ENCODE measurements at places on chromosomes 5 and 9.

- DNase-seq: peak; percentile 79
Measured at GRCh38 chr9:2053883-2054845, 39.0 kb downstream of the SMARCA2 start.

DNA sequence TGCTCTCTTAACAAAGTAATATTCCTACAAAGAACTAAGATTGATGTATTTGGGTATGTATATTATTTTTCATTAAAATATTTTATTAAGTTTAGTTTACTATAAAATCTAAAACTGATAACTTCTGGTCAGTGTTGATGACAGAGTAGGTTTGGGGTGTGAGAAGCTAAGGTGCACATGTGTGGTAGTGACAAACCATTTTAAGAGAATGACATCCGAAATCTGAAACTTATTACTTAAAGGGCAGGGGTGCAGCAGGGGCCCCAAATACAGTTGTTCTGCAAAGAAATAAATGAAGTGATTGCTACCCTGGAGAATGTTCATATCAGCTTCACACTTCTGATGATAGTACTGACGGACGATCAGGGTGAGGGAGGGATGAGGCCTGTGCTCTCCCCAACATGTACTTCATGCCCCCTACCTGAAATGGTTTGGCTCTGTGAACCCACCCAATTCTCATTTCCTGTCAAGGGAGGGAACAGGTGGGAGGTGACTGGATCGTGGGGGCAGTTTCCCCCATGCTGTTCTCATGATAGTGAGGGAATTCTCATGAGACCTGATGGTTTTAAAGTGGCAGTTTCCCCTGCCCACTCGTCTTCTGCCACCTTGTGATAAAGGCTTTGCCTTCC is 125.3 kb upstream of the RFX3 start:
- DNase-seq: no peak

GRCh38 chr5:175748650-175749049 is 90.8 kb downstream of the HRH2 start:
- no peak for DNase-seq

DNA sequence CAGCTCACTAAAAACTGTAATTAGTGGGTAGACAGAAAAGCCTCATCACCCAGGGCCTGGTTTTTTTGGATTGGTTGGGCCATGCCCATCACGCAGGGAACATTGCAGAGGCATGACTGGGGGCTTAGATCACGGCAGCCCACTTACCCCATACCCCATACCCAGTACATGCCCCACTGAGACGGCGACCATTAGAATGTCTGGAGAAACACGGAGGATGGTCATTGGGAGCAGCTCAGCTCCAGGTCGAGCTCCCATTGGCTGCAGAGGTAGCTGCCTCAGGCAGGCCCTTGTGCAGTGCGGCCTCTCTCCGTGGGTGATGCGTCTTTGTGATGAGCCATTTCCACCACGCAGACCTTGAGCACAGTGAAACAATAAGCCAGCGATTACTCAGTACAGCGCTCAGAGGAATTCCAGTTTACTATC is 204.0 kb downstream of the GADD45G start:
- no peak for DNase-seq

DNA sequence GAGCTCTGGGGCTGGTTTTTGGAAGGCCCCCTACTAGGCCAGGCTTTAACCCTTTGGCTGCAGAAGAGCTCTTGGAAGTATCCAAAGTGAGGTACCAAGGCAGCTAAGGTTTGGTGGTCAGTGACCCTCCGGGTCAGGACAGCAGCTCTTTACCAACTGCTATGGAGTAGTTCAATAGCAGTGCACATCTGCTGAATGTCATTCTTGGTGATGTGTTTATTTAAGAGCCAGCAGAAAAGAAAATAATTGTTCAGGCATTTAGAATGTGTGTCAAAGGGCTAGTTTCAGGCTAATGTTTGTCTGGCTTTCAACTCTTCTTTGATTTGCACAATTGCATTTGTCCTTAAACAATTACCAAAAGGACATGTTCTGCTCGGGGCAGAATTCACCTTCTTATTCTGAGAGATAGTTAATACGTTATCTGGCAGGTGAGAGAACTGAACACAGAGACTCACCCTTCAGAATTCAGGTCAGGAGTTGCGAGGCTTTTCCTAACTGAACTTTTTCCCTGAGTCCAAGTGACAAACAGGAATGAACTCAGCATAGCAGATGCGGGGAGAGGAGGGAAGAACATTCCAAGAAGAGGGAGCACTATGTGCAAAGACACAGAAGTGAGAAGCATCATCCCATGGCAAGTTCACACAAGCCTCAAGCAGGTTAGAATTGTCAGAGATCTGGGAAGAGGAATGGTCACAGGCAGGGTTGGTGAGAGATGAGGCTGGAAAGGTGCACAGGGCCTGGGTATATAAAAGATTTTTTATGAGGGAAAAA is 556.7 kb upstream of the TLE4 start:
- DNase-seq: no peak

- DNase-seq: no peak
Measured at GRCh38 chr5:17890501-17890900, 256.2 kb downstream of the TAF11L14 start.

- no peak for DNase-seq
Measured at GRCh38 chr9:34669809-34670562, 7.5 kb upstream of the CCL27 start.

- no peak for DNase-seq
Measured at GRCh38 chr5:129021744-129022143, 56.5 kb downstream of the SLC27A6 start.

GRCh38 chr5:73625944-73626811 is at the start of gene ARHGEF28:
Gene ARHGEF28 (plus strand): TSS chr5:73626196. CDS start chr5:73684852, 58,656 bp downstream.
- DNase-seq: peak; percentile 37

DNA sequence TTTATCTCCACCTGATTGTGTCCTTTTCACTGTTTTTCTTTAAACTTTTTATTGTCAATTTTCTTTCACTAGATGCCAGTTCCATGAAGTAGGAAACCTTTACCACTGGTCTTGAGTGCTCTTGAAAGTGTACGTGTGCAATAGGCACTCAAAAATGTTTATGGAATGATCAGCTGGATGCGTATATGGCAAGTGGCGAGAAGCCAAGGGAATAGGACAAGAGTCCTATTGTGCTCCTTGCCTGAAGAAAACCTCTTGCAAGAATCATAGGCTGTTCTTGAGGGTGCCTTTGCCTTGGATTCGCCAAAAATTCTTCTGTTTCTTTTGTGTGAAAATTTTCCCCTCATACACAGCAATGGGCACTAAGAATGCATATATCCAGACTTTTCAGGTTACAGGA is 97.7 kb downstream of the GHR start:
- DNase-seq: no peak
